ENCODE measurements at places on chromosomes 11 and 22. TPM values are rescaled to one million over a fixed set of nuclear protein-coding genes. Genes with fewer than 3 reads are reported as not detected.

DNA sequence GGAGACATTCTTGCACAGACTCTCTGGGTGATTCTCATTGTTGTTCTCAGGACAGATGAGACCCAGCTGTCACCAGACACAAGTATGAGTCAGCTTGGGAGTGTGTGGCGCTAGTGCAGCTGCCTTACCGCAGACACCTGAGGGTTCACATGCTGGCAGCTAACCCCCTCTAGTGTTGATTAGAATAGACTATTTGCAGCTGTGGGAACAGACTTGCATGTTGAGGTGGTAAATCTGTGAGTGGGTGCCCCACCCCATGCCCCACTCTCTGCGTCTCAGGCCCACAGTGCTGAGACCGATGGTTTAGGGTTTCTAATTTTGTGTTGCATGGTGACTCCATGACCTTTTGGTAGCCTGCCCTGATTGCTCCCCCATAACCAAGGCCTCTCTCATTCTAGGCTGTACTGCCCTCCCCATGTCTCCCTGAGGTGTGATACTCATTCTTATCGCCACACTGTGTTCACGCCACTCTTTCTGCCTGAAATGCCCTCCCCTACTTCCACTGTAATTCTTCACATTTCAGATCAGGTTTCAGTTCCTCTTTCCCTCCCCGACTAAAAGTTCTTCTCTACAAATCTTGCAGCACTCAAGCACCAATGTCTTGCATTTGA is 73.7 kb upstream of the KIRREL3 start:
- peak; percentile 65 for DNase-seq

GRCh38 chr11:97430877-97431276 is 1041.1 kb downstream of the JRKL start:
- DNase-seq = no peak

The P2RY2 gene
- not detected for total RNA-seq

The F2 gene
- total RNA-seq = 0.19 TPM

The OR51B2 gene
- total RNA-seq = not detected

Measured in osteocyte (in vitro differentiated cells).